ENCODE measurements at places on chromosomes 4 and X.
A peak's percentile ranks its signal among the peaks of the same experiment; 100 is the strongest.

GRCh38 chrX:5791721-5792120 is 436.9 kb downstream of the NLGN4X start:
- DNase-seq: no peak

DNA sequence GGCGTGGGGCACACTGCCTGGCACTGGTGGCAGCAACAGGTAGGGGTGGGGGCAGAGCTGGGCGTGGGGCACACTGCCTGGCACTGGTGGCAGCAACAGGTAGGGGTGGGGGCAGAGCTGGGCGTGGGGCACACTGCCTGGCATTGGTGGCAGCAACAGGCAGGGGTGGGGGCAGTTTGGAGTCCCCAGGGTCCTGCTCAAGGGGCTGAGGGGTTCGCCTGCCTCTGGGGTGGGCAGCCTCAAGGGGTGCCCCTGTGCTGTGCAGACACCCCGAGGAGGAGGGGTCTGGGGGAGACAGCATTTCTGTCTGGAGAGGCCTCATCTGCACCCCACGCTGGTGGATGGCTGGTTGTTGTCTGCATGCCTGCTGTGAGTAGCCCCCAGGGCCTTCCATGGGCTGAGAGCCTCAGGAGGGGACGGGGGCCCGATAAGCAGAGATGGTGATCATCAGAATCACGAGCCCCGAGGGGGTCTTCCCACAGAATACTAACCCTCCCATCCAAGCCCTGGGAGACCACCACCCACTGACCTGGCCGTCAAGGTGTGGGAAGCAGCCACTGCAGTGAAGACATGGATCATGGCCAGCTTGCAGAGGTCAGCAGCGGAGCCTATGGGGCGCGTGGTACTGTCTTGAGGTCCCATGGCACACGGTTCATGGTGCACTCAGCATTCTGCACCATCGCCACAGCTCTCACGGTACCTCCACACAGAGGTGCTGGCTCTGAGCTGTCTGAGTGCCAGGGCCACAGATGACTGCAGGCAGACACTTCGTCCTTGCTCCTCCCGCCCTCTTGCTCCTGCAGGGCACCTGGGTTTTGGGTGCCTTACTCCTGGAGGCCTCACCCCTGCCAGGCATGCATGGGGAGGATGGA is 21.5 kb downstream of the NAT8L start:
- no peak for DNase-seq

DNA sequence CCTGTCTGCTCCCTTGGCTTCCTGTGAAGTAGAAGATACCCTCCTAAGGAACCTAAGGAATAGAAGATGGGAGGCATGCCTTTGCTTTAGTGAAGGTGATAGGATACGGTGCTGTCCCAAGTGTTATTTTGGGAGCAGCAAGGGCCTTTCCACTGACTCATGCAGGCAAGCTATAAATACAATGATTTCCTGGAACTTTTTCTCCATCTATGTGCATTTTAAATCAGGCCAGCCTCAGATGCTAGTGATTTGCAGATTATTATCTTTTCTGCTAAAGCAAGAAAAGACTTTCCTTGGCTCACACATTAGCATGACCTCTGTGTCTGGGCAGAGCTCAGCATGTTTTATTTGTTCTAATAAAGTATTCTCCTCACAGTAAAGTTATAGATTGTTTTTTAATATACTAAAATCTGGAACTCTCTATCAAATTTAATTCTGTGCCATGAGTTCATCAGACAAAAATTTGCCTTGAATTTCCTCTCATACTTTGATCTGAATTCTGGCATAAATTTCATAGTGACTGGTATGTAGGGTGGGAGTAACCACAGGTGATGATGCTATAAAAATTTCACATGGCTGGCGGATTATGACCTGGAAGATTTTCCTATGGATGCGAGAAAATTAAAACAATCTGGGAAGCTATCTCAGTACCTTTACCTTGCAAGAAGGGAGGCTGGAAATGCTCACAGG is 131.7 kb downstream of the REPS2 start:
- no peak for DNase-seq

DNA sequence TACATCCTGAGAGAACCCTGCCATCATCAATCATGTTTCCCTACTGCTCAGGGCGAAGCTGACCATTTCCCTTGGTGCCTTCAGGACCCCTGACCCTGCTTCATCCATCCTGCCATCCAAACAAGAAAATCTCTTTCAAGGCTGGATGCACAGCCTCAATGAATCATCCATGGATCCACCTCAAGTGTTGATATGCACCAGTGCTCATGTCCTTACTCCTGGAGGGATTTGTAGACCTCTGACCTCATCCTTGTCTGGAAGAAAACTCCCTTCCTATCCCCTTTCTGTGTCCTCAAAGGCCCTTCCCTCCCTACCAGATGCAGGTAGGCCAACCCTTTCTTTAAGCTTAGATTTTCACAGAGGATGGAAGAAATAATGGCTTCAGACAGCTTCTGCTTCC is 24.6 kb downstream of the BEX3 start:
- no peak for DNase-seq

DNA sequence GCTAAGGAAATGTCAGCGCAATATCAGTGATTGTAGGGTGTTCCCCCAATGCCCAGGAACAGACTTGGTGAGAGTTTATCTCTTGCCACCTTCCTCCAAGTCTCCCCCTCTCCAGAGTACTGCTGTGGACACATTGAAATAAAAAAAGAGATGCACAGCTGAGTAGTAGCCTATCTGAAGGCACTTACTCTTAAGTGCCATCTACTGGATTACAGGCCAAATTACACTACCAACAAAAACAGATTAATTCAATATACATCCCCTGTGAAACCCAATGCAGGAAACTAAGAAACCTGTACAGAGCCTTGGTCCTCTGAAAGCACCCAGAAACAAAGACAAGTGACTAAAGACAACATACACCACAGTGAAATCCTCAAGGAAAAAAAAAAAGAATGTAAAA is 460.3 kb downstream of the ZIC3 start:
- peak; percentile 1 for DNase-seq

DNA sequence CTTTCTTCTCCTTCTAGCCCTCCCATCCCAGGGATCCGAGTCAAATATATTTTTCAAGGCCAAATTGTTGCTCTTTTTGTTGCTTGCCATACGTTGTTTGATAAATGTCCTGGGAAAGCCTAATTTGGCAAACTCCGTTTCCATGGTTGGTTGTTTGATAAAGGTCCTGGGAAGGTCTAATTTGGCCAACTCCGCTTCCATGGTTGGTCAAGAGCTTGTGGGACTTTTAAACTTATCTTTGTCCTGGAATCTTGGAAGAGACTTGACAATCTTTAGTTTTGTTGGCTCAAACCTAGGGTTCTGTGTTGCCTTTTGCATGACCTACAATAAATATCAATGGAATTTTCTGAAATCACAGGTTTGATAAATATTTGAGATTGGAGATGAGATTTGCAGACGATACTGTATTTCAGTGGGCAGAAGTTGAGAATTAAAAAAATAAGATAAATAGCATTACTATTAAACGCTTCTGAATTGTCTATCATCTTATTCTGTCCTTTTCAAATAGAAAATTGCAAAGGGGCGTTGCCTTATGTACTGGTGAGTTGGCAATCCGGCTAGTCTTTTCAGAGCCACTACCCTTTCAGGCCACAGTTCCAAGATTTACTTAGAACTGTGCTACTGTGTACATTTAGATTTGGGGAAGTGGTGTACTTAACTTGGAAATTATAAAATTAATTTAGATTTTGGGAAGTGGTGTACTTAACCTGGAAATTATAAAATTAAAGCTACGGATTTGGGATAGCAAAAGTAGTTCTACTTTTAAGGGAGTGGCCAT is 804 bp downstream of the OSTC start:
- peak; percentile 75 for DNase-seq

DNA sequence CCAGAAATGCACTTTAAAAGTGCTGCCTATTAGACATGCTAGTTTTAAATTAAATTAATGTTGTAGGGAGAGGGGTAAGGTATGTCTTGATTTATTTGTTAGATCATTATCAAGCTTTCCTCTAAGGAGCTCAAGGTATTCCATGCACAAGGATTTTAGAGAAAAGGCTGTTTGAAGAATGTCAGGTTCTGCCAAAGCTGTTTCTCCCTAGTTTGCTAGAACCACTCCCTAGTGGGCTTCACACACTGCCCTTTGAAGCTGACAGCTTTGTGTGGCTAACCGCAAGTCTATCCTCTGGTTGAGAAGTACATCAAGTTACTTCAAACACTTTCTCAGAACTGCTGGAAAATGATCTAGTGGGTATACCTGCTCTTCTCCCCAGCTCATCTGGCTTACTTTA is 32.3 kb downstream of the RASL11B start:
- no peak for DNase-seq

DNA sequence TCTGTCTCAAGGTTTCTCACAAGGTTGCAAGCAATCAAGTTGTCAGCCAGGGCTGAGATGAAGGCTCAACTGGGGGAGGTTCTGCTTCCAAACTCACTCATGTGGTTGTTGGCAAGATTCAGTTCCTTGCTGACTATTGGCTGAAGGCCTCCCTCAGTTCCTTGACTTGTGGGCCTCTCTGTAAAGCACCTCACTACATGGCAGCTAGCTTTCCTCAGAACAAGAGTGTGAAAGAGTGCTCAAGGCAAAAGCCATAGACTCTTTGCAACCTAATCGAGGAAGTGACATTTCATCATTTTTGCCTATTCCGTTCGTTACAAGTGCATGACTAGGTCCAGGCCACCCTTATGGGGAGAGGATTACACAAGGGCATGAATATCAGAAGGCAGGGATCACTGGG is 52.0 kb downstream of the CXorf58 start:
- peak; percentile 76 for DNase-seq

DNA sequence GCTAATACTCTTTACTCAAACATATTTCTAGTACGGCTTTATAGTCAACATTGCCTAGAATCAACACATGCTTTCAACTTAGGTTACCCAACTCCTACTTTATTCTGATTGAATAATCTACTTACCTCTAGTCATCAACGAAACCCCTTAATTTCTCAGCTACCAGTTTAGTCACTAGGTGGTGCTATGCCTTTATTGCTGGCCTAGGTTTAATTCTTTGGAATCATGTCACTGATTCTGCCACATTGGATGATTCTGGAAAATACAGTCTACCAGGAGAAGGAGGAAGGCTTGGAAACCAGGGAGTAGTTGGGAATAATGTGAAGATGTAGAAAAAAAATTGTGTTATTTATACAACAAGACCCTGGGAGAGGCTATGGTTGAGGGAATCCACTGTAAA is 167.7 kb downstream of the DCAF12L2 start:
- DNase-seq: no peak

GRCh38 chr4:98555798-98556445 is 102.5 kb downstream of the TSPAN5 start:
- no peak for DNase-seq

DNA sequence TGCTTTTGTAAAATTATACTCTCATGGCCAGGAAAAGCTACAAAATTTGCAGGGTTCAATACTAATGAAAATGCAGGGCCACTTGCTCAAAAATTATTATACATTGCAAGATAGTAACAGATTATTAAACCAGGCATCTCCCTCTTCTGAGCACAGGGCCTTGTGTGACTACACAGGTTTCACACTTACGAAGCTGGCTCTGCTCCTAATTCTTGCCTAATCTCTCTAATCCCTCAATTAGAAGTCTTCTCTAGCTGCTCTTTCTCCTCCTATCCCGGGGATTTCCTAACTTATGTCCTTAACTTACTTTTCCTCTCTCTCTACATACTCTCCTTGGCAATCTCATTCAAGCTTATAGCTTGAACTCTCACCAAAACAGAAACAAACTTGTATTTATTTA is 168.3 kb downstream of the AREG start:
- DNase-seq: no peak

DNA sequence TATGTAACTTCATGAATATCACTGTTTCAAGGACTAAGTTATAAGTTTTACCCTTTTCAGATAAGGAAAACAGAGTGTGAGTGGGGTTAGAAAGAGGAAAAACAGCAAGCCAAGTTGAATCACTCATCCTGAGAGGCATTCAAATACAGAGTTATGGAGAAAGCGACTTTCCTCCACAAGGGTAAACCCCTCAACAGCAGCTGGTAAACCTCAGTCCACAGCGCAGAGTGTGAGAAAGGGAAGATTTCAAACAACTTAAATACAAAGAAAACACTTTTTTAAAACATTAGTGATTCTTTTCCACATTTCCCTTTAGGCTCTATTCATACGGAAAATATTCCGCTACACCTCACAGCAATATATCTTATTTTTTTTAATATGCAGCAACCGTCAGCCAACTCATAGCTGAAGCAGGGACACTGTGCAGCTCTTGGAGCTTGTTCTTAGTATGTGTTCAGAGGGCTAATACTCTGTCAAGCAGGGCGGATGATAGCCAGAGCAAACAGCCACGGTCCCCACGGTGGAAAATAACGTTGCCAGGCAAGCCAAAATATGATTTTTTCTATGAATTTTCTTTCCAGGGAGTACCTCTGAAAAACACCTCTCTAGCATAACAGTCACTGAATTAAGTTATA is 488.9 kb upstream of the FAT1 start:
- DNase-seq: no peak

- DNase-seq: no peak
Measured at GRCh38 chr4:105707782-105708180, 708 bp downstream of the INTS12 start.

DNA sequence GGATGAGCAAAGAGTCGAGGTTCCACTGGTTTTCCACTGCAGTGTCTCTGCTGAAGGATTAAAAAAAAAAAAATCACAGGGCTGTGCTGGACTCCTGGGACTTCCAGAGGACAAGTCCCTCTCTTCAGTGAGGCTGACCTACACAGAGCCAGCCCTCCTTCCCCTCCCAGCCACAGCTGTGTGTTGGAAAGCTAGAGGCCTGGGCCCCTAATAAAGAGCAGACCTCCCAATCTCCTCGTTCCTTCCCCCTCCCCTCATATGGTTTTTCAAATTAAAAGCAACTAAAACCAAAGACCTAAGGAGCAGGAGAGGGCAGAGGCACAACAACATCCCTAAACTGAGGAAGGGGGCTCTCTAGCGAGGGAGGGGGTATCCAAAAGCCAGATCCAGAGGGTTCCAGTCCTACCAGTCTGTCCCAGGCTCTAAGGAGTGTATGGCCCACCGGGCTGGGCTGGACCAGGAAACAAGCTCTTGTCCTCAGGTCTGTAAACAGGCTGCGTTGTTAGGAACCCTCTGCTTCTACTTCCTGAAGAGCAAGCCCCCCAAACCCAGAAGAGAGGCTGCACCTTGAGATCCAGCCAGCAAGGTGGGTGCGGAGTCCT is 4.0 kb upstream of the PDGFRA start:
- no peak for DNase-seq

- DNase-seq: no peak
Measured at GRCh38 chr4:151458148-151458547, 49.2 kb downstream of the FHIP1A start.

Measured in suppressor macrophage (primary cell).